ENCODE measurements at places on chromosomes 7 and 10. TPM values are rescaled to one million over a fixed set of nuclear protein-coding genes. Genes with fewer than 3 reads are reported as not detected.

ACTR3C gene
- 0.69 TPM for total RNA-seq

NUDCD3 gene
- 137 TPM for total RNA-seq

TWIST1 gene
- total RNA-seq: not detected

FRAT2 gene
- 11.5 TPM for total RNA-seq

CTNNA3 gene
- not detected for total RNA-seq

SFTPA1 gene
- total RNA-seq: not detected

COBL gene
- 0.11 TPM for total RNA-seq

PIK3AP1 gene
- not detected for total RNA-seq

DNA sequence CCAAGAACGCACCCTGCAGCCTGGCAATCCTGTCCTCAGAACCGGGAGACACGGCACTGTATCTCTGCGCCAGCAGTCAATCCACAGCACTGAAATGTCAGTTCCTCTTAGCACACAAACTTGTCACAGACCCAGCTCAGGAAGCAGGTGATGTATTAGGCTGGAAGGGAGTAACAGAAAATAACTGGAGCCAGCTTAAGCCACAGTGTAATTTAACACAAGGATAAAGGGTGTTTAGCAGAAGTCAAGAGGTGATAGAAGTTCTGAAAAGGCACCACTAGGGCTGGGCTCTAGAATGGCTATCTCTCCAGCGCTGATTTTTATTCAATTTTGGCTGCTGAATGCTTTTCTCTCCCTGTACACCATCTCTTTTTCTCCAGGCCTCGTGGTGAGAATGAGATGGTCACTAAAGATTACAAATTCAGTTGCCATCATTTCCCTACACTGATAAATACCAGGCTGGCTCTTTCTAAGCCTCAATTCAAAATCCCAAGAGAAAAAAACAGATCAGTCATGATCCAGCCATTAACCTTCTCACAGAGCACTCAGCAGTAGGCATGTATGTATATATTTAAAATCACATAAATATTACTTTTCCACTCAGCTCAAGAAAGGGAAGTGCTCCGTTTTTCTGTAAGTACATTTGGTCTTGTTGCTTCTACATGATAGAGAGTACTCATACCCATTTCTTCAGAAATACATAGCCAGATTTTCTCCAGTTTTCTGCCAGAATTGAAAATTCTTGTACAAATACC lies 102.7 kb upstream of the PRSS1 start:
- no peak overlapping the region for H3K27ac ChIP-seq
- no peak for DNase-seq
- no peak overlapping the region for H3K4me3 ChIP-seq
- no peaks in the 10 kb centered on the region for H3K36me3 ChIP-seq
- H3K27me3 ChIP-seq: peaks cover 16% of the 10 kb centered on the region

- H3K36me3 ChIP-seq: no peaks in the 10 kb centered on the region
- no peaks in the 10 kb centered on the region for H3K27me3 ChIP-seq
- H3K4me3 ChIP-seq: no peak overlapping the region
- DNase-seq: no peak
These were observed 72.3 kb upstream of the SEM1 start for GRCh38 chr7:96781919-96782318.

DNA sequence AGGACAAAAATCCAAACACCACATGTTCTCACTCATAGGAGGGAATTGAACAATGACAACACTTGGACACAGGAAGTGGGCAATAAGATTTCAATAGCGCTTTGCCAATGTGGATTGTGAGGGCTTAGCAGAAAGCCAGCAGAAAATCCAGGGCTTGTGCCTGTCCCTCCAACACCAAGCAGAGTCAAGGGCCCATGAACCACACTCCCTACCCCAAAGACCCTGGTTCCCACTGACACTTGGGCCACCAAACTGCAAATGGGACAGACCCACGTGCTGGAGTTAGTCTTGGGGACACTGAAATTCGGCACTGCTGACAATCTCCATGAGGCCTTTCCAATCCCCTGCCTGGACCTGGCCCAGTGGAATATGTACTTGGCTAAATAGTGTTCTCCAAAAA lies 67.0 kb downstream of the GRID1 start:
- no peaks in the 10 kb centered on the region for H3K4me1 ChIP-seq
- H3K36me3 ChIP-seq: no peaks in the 10 kb centered on the region
- no peak overlapping the region for H3K27ac ChIP-seq
- no peak overlapping the region for H3K4me3 ChIP-seq
- no peaks in the 10 kb centered on the region for H3K27me3 ChIP-seq
- DNase-seq: no peak

DNA sequence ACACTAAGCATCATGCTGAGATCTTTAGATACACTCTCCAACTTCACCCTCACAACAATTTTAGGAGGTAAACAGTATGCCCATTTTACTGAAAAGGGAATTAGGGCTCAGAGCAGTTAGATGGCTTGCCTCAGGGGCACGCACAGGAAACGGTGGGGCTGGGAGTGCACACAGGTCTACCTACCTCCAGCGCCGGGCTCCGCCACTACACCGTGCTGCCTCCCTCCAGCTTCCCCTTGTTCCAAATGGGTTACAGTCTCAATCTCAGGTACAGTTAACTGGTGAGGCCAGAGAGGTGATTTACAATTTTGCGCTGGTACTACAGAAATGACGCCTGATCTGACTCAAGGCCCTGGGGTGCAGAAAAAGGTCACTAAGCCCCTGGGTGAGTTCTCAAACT lies 142.0 kb downstream of the NOC3L start:
- no peaks in the 10 kb centered on the region for H3K36me3 ChIP-seq
- no peak overlapping the region for H3K27ac ChIP-seq
- H3K4me1 ChIP-seq: no peaks in the 10 kb centered on the region

- no peak overlapping the region for H3K4me3 ChIP-seq
- no peaks in the 10 kb centered on the region for H3K27me3 ChIP-seq
- no peak for DNase-seq
- peaks cover 21% of the 10 kb centered on the region for H3K4me1 ChIP-seq
- no peaks in the 10 kb centered on the region for H3K36me3 ChIP-seq
These were observed 23.5 kb upstream of the CHST15 start for GRCh38 chr10:124116771-124117510.

DNA sequence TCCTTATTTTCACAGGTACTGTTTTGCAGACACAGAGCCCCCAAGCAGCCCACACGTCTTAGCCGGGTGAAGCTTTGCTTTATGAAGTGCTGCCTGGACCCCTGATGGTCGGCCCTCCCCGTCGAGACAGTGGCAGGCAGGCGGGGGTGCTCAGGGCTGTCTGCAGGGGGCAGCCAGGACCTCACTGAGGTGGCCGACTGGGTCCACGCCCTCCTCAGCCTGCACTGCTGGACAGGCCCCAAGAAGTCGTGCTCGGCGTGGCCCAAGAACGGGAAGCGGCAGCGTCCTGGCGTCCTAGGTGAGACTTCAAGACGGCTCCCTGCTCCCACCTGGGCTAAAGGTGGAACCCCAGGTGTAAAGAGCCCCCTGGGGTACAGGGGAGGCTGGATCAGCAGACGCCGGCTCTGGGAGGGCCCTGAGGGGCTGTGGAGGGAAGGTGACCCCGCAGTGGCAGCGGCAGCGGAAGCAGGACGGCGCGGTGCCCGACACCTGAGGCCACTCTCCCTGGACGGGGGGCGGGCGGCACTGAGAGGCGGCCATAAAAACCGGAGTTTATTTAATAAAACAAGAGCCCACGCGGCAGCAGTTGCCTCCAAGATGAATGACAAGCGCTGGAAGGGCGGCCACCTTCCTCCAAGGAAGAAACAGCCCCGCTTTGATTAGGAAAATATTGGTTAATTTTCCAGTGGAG lies 179.4 kb downstream of the ELFN1 start:
- H3K27me3 ChIP-seq: no peaks in the 10 kb centered on the region
- no peaks in the 10 kb centered on the region for H3K36me3 ChIP-seq
- H3K4me1 ChIP-seq: no peaks in the 10 kb centered on the region
- DNase-seq: no peak
- no peak overlapping the region for H3K4me3 ChIP-seq
- H3K27ac ChIP-seq: no peak overlapping the region

GRCh38 chr10:33279276-33279675 lies 55.2 kb downstream of the NRP1 start:
- no peak for DNase-seq
- peaks cover 34% of the 10 kb centered on the region for H3K4me1 ChIP-seq
- no peak overlapping the region for H3K4me3 ChIP-seq
- peak overlapping the region; percentile 6 for H3K27ac ChIP-seq

GRCh38 chr7:151461942-151462230 lies 21.9 kb upstream of the CRYGN start:
- no peak overlapping the region for H3K4me3 ChIP-seq
- no peak for DNase-seq
- H3K27ac ChIP-seq: no peak overlapping the region
- H3K4me1 ChIP-seq: peaks cover 22% of the 10 kb centered on the region
- peaks cover 7% of the 10 kb centered on the region for H3K36me3 ChIP-seq

GRCh38 chr10:54869022-54869421 lies 68.0 kb upstream of the PCDH15 start:
- H3K4me1 ChIP-seq: no peaks in the 10 kb centered on the region
- H3K4me3 ChIP-seq: no peak overlapping the region
- no peak for DNase-seq

GRCh38 chr7:1779445-1779844 lies 109.4 kb downstream of the ELFN1 start:
- H3K4me3 ChIP-seq: no peak overlapping the region
- H3K27me3 ChIP-seq: no peaks in the 10 kb centered on the region
- DNase-seq: no peak
- H3K27ac ChIP-seq: no peak overlapping the region
- H3K36me3 ChIP-seq: no peaks in the 10 kb centered on the region

GRCh38 chr7:143456992-143457793 lies 13.9 kb downstream of the TAS2R60 start:
- no peak overlapping the region for H3K27ac ChIP-seq
- no peak overlapping the region for H3K4me3 ChIP-seq
- no peaks in the 10 kb centered on the region for H3K27me3 ChIP-seq
- no peaks in the 10 kb centered on the region for H3K36me3 ChIP-seq
- H3K4me1 ChIP-seq: peaks cover 13% of the 10 kb centered on the region

- peak; percentile 55 for DNase-seq
- no peaks in the 10 kb centered on the region for H3K36me3 ChIP-seq
- peaks cover 6% of the 10 kb centered on the region for H3K4me1 ChIP-seq
- peak overlapping the region; percentile 84 for H3K4me3 ChIP-seq
- no peaks in the 10 kb centered on the region for H3K27me3 ChIP-seq
- peak overlapping the region; percentile 74 for H3K27ac ChIP-seq
These were observed 57.1 kb upstream of the PCGF5 start for GRCh38 chr10:91163269-91163868.

- DNase-seq: peak; percentile 21
- no peaks in the 10 kb centered on the region for H3K36me3 ChIP-seq
- no peaks in the 10 kb centered on the region for H3K27me3 ChIP-seq
- no peak overlapping the region for H3K4me3 ChIP-seq
- H3K27ac ChIP-seq: no peak overlapping the region
These were observed 128.6 kb upstream of the BMPER start for GRCh38 chr7:33776788-33777187.

DNA sequence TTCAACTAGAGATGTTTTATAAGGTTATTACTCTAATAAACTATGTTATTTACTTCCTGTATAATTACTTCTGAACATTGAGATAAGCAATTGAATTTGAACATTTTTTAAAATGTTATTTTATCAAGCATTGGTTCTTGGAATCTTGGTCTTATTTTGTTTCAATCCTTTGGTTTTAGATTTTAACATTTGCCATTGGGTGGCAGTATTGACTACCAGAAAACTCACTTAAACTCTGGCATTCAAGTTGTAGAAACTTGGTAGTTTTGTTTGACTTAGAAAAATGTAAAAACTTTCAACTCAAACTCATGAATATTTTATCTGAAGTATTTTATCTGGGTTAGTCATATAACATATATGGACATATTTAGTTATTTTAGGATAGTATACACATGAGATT lies 48.1 kb downstream of the ATRNL1 start:
- H3K27me3 ChIP-seq: no peaks in the 10 kb centered on the region
- DNase-seq: peak; percentile 13
- H3K4me1 ChIP-seq: no peaks in the 10 kb centered on the region
- H3K36me3 ChIP-seq: no peaks in the 10 kb centered on the region

GRCh38 chr10:67221939-67222494 lies 296.2 kb downstream of the LRRTM3 start:
- no peak overlapping the region for H3K27ac ChIP-seq
- no peaks in the 10 kb centered on the region for H3K27me3 ChIP-seq
- no peak for DNase-seq
- H3K36me3 ChIP-seq: no peaks in the 10 kb centered on the region

DNA sequence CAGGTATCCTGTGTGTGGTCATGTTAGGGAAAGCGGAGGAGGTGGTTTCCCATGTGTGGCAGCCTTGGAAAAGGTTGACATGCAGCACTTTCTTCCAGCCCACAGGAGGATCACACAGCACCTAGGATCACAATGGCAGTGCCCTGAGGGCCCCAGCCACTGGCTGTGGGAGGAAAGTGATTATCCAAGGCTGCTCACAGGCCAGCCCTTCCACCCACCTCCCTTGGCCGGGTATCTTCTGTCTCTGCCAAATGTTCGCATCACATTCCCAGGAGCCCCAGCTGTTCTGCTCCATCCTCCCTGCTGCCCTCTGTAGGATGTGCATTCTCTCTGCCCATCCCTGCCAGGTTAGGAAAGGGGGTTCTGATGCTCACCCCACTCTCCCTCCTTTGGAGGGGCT lies 2.5 kb upstream of the MLXIPL start:
- peaks cover 3% of the 10 kb centered on the region for H3K4me1 ChIP-seq
- peaks cover 25% of the 10 kb centered on the region for H3K27me3 ChIP-seq
- H3K4me3 ChIP-seq: no peak overlapping the region
- no peak overlapping the region for H3K27ac ChIP-seq
- no peak for DNase-seq

- peaks cover 9% of the 10 kb centered on the region for H3K4me1 ChIP-seq
- H3K27ac ChIP-seq: peak within 1 kb of the TSS; percentile 66
- H3K27me3 ChIP-seq: no peaks in the 10 kb centered on the region
- DNase-seq: peak; percentile 88
- H3K36me3 ChIP-seq: no peaks in the 10 kb centered on the region
These were observed at the start of gene OPTN for GRCh38 chr10:13099666-13100348. OPTN (plus strand) TSS chr10:13100163; CDS start chr10:13109123, 8,960 bp downstream.

DNA sequence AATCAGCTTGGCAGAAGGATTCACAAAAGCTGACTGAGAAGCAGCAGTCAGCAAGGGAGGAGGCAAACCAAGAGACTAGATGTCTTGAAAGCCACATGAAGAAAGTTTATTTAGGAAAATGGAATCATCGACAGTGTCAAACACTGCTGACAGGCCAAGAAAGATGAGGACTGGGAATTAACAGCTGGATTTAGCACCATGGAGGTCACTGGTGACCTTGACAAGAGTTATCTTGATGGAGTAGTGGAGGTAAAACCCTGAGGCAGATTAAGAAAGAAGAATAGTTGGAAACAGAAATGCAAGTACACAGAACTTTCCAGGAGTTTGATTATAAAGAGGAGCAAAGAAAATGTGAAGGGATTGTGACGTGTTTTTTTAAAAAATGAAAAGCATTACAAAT lies 51.5 kb downstream of the LMBR1 start:
- no peaks in the 10 kb centered on the region for H3K4me1 ChIP-seq
- H3K27ac ChIP-seq: no peak overlapping the region
- H3K36me3 ChIP-seq: no peaks in the 10 kb centered on the region
- DNase-seq: no peak

- H3K4me3 ChIP-seq: no peak overlapping the region
- peaks cover 37% of the 10 kb centered on the region for H3K27me3 ChIP-seq
- DNase-seq: no peak
- no peaks in the 10 kb centered on the region for H3K36me3 ChIP-seq
- no peak overlapping the region for H3K27ac ChIP-seq
- H3K4me1 ChIP-seq: no peaks in the 10 kb centered on the region
These were observed 12.4 kb upstream of the ACTA2 start for GRCh38 chr10:88964869-88965415.
